Endodermal cell (in vitro differentiated cells): ENCODE measurements at places on chromosomes 2 and 18. TPM values are rescaled to one million over a fixed set of nuclear protein-coding genes. Genes with fewer than 3 reads are reported as not detected.

OR6B2 gene
- total RNA-seq = not detected in 3 replicates

ST6GAL2 gene
- 7.4 and 7.8 TPM in 2 replicates for total RNA-seq

XRCC5 gene
- 384 to 608 TPM (median 492 TPM) in 3 replicates for total RNA-seq

- DNase-seq = no peak
Measured at GRCh38 chr2:140551287-140551686, 1579.5 kb downstream of the LRP1B start.

SMAD2 gene
- total RNA-seq = 156 to 214 TPM (median 157 TPM) in 3 replicates
